ENCODE measurements at places on chromosomes 12 and 14.

DNA sequence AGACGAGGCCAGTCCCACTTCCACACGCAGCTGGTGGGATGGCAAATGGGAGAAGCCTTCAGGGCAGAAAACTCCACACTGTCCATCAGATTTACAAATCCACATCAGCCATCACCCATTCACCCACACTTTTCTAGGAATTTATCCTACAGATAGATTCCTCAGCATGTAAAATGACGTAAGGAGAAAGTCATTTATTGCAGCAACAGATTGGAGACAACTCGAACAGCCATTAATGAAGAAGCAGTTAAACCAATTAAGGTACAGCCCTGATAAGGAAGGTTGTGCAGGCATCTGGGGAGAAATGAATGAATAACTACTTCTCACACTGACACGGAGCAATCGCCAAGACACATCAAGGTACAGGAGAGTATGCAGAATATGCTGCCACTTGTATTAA is 26.2 kb downstream of the PRKAB1 start:
- no peak for DNase-seq

DNA sequence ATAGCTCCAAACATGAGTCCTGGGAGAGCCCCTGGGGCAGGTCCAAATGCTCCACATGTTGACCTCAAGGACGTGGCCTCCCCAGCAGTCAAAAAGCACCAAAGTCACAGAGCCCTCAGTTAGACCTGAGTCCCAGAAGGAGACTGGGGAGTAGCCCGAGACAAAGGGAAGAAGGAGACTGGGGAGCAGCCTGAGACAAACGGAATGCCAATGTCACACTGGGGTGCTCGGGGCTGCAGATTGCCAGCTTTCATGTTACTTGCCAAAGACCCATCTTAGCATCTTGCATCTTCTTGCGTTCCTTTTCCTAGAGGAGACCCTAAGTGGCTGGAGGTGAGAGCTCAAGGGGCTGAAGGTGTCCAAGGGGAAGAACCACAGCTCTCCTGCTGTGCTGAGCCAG is 14.9 kb downstream of the PLEKHD1 start:
- DNase-seq = no peak

- DNase-seq = no peak
Observed at GRCh38 chr12:117227000-117227653, 36.9 kb upstream of the FBXO21 start.

DNA sequence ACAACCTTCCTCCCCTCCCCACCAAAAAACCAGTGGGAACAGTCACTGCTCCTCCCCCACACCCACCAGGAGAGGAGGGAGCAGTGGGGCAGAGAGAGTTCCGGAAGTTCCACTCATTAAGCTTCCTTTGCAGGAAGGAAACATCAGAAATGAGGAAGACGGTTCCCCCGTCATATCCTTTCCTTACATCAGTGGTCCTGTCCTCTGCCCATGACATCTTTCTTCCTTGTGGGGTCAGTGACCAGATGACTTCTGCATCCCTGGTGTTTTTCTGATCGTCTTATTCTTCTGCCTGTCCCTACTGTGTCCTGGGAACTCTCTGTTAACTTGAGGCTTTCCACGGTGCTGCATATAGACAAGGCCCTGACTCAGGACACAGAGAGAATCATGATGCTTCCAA is 40.8 kb upstream of the SPTLC2 start:
- DNase-seq = no peak
